Pancreas (tissue), 10 donors: ENCODE measurements at places on chromosomes 13 and 19. TPM values are rescaled to one million over a fixed set of nuclear protein-coding genes. Genes with fewer than 3 reads are reported as not detected.

GRCh38 chr19:10044390-10044789 lies 31.1 kb downstream of the RDH8 start:
- DNase-seq = no peak

- DNase-seq = no peak
These were observed 326.3 kb downstream of the MYO16 start for GRCh38 chr13:108955741-108956140.

DNA sequence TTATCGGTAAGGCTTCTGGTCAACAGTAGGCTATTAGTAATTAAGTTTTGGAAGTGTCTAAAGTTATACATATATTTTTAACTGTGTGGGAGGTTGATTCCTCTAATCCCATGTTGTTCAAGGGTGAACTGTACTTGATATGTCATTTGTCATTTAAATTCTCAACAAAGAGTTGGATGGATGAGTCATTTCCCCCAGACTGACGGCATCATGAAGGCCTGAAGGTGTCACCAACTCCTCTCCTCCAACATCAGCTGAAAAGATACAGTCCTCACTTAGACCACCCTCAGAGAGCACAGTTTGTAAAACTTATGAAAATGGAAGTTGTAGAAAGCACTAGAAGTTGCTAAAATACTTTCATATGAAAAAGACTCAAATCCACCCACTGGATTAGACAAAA lies 48.8 kb downstream of the DCLK1 start:
- DNase-seq = no peak

DNA sequence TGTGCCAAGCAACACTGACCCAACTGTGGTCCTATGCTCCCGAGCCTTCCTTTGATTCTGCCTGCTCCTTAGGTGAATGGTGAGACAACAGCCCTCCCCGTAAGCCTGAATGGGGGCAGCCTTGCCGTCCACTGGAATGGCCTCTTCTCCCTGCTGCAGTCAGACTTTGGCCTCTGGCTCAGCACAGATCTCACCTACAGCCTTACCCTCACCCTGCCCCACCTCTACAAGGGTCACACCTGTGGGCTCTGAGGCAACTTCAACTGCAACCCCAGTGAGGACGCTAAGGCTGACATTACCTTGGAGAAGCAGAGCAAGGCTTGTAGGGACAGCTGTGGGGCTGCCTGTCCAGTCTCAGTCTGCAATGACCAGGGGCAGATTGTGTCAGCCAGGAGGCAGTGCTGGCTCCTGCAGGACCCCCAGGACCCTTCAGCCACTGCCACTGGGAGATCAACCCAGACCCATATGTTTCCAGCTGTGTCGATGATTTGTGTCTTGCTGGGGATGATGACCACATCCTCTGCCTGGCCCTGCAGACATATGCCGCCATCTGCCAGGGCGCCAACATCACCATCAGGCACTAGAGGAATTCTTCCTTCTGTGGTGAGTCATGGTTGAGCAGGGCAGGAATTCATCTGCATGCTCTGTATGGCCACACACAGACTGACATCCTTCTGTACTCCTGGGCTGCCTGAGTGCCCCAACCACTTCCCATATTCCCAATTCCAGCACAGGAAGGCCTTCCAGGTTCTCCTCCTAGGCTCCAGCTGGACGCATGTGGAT lies 27.3 kb upstream of the FXYD3 start:
- DNase-seq = no peak

Gene STARD13
- 16.0 TPM for total RNA-seq

- DNase-seq = no peak
These were observed 82.1 kb downstream of the ZNF429 start for GRCh38 chr19:21587549-21587948.

Gene FGF21
- not detected for total RNA-seq

Gene ZNF701
- 13.6 TPM for total RNA-seq

- no peak for DNase-seq
These were observed 18.0 kb downstream of the CSNK1A1L start for GRCh38 chr13:37087486-37087885.

- no peak for DNase-seq
These were observed 11.8 kb upstream of the TLE5 start for GRCh38 chr19:3073931-3074595.

Gene RUBCNL
- 3.2 TPM for total RNA-seq

- DNase-seq = no peak
These were observed 5.1 kb downstream of the CIC start for GRCh38 chr19:42274065-42274682.

DNA sequence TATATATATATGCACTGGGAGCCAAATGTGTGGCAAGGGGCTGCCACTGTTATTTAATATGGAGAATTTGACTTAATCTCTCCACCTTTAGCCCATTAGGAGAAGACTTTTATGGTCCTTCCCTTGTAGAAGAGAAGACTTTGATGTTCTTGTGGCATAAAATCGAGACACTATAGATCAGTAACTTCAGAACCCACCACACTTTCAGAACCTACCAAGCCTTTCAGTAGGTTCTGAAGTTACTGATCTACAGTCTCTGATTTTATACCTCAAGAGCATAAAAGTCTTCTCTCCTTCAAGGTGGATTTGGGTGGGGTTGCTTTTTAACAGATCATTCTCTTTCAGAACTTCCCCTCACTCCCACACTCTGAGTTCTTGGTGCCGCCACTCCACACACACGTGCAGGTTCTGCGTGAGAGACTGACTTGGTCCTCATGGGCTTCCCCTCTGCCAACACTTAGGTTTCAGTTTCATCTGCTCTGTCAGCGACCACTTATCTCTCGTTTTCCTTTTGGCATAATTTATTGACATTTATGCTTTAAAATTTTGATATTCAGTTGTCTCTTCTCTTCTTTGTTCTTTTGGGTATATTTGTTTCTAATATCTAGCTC lies 213.4 kb upstream of the PCDH17 start:
- DNase-seq = no peak

Gene AKT2
- 56.1 TPM for total RNA-seq

Gene FXYD3
- 16.9 TPM for total RNA-seq

DNA sequence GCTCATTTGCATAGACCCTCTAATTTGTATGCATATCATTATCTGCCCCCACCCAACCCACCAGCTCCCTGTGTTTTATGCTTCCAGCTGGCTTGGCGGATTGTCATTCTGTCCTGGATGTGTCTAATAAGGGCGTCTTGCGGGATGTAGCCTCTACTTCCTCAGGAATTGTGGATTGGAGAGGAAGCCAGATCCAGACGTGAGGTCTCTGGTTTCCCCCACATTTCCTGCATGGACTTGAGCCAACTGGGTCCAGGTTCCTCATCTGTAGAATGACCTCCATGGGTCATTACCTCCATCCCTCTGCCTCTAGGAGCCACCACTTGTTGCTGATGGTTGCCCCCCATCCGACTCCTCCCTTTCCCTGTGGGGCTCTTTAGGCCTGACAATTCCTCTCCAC lies 7.3 kb downstream of the TNFSF14 start:
- DNase-seq = no peak

- no peak for DNase-seq
These were observed 278.0 kb downstream of the FGF9 start for GRCh38 chr13:21948769-21949474.

Gene LYPD3
- 0.53 TPM for total RNA-seq

Gene ALG11
- total RNA-seq = 16.7 TPM

Gene ZSCAN4
- not detected for total RNA-seq

Gene TPM4
- 120 TPM for total RNA-seq

- DNase-seq = no peak
These were observed 7.5 kb downstream of the RASA3 start for GRCh38 chr13:114124921-114125320.

GRCh38 chr13:50740052-50740741 lies 103.3 kb downstream of the DLEU7 start:
- DNase-seq = no peak

- no peak for DNase-seq
These were observed 25.9 kb downstream of the IGFL2 start for GRCh38 chr19:46173886-46174480.

Gene FAM124A
- 0.79 TPM for total RNA-seq

GRCh38 chr13:23579896-23580683 lies 9.9 kb downstream of the TNFRSF19 start:
- DNase-seq = no peak

DNA sequence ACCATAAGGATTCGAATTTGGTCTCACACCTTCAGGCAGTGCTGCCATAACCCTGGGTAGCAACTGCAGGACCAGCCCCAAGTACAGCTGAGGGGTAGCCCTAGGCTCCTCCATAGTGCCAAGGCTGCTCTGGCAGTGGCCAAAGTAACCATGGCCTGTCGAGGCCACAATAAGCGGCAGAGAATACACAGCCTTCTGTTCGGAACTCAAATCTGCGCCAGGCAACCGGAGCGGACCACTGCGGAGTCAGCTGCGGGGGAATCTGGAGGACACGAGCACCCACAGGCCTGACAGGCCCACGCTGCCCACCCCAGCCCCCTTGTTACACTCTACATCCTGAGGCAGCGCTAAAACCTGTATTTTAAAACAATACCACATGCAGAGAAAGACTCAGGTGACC lies 48.7 kb downstream of the CCDC70 start:
- DNase-seq = no peak

- no peak for DNase-seq
These were observed 338.0 kb upstream of the ATXN8OS start for GRCh38 chr13:69769608-69770007.

DNA sequence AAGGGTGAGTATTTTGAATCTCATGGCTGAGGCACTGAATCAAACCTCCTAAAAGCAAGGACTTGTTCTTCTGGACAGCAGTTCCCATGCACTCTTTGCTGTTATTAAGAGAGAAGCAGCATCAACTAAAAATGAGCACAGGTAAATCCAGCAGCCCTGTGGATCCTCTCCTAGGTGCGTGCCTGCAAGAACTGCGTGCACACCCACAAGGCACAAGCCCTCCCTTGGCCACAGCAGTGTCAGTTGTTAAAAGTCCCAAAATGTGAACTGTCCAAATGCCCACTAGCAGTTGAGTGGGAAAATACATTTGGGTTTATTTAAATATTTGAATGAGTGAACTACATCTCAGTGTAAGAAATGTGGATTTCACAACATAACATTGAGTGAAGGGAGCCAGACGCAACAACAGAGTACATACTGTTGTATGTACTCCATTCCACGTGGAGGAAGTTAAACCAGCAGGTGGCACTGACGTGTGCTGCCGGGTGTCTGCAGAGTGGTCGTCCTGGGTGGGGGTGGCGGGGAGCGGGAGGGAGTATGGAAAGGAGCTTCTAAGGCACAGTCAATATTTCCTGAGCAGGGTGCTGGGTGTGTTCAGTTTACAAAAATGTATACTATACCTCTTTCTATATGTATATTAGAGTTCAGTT lies 266.4 kb downstream of the NALCN start:
- no peak for DNase-seq

DNA sequence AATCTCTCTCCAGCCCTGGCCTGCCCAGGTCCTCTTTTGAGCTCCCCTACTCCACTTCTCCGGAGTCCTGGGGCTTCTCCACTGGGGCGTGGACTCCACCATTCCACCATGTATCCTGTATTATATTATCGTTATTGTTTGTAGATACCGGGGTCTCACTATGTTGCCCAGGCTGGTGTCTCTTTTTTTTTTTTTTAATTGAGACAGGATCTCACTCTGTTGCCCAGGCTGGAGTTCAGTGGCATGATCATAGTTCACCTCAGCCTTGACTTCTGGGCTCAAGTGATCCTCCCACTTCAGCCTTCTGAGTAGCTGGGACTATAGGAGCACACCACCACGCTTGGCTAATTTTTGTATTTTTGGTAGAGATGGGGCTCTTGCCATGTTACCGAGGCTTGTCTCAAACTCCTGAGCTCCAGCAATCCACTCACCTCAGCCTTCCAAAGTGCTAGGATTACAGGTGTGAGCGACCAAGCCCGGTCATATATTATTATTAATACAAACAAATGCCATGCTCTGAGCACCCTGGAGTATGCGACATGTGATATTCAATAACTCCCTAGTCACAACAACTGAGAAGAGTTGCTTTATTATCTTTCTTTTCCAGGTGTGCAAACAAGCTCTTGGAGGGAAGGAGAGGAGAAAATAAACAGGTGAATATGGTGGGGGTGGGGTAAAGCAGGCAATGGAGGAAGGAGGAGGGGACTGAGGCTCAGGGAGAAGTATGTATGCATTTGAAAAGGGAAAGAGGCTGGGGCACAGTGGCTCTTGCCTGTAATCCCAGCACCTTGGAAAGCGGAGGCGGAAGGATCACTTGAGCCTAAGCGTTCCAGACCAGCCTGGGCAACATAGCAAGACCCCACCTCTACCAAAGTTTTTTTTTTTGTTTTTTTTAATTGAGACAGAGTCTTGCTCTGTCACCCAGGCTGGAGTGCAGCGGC lies 2.8 kb upstream of the CERS4 start:
- no peak for DNase-seq

DNA sequence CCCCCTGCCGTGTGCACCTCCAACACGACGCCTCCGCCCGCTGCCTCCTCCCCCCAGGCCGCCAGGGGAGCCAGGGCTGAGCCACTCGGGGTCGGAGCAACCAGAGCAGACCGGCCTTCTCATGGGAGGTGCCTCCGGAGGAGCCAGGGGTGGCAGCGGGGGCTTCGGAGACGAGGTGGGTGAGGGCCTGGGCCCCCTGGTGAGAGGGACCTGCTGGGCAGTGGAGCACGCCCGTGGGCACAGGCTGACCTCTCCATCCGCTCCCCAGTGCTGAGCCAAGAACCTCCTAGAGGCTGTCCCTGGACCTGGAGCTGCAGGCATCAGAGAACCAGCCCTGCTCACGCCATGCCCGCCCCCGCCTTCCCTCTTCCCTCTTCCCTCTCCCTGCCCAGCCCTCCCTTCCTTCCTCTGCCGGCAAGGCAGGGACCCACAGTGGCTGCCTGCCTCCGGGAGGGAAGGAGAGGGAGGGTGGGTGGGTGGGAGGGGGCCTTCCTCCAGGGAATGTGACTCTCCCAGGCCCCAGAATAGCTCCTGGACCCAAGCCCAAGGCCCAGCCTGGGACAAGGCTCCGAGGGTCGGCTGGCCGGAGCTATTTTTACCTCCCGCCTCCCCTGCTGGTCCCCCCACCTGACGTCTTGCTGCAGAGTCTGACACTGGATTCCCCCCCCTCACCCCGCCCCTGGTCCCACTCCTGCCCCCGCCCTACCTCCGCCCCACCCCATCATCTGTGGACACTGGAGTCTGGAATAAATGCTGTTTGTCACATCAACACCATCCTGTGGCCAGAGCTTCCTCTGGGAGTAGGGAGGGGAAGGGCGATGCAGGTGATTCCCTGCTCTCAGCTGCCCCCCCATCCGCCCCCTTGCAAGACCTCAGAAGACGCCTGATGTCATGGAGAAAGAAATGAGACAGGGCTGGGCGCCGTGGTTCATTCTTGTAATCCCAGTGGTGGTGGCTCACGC lies 12.0 kb downstream of the BCAM start:
- no peak for DNase-seq

DNA sequence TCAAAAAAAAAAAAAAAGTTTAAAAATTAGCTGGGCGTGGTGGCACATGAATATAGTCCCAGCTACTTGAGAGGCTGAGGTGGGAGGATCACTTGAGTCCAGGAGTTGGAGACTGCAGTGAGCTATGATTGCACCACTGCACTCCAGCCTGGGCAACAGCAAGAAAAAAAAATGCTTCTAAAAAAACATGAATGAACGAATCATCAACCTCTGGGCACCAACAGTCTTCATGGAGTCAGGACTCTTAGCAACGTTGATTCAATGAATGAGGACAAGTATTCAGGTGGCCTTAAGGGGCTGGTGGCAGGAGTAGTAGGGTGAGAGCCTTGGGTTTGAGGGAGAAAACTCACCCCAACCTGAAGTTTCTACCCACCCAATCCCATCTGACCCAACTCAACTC lies 20.6 kb upstream of the OLFM2 start:
- DNase-seq = no peak
